Renal cortical epithelial cell (primary cell): ENCODE measurements at places on chromosomes 2 and 18. TPM values are rescaled to one million over a fixed set of nuclear protein-coding genes. Genes with fewer than 3 reads are reported as not detected.

The PAIP2B gene
- total RNA-seq = 1.2 and 4.3 TPM in 2 replicates

The VWC2L gene
- 0.15 TPM in 1 of 2 replicates, not detected in the other for total RNA-seq

The PTPN4 gene
- total RNA-seq = 18.6 and 38.9 TPM in 2 replicates

The CCDC74A gene
- total RNA-seq = 1.6 and 9.1 TPM in 2 replicates

The DRC1 gene
- total RNA-seq = 0.25 TPM in 1 of 2 replicates, not detected in the other

The ZNF514 gene
- total RNA-seq = 14.1 and 16.0 TPM in 2 replicates

The RFTN2 gene
- under 0.01 and 0.05 TPM in 2 replicates for total RNA-seq
